ENCODE measurements at places on chromosomes 13 and 19.
A peak's percentile ranks its signal among the peaks of the same experiment; 100 is the strongest.

- DNase-seq, result peak; percentile 79
These were observed 911 bp downstream of the ENOX1 start for GRCh38 chr13:43785650-43786471.

DNA sequence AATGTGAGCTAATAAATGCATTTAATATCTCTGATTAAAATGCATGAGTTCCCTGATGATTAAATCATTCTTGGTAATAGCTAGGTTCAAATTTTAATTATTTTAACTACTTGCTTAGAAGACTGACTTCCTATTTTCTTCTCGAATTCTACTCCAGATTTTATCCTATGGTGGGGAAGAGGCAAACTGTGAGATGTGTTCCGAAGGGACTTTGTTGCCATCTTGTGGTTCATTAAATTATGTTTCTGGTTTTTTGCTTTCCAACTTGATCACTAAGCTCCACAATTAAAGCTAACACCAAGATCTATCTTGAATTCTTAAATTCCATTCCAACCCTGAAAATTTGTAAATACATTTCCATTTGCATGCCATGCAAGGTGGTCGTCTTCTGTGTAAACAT lies 538.4 kb upstream of the PCDH20 start:
- DNase-seq, result peak; percentile 0

- no peak for DNase-seq
These were observed 24.0 kb upstream of the ZNF850 start for GRCh38 chr19:36796714-36796992.

- no peak for DNase-seq
These were observed 38.4 kb upstream of the CSNK1A1L start for GRCh38 chr13:37143911-37144310.

DNA sequence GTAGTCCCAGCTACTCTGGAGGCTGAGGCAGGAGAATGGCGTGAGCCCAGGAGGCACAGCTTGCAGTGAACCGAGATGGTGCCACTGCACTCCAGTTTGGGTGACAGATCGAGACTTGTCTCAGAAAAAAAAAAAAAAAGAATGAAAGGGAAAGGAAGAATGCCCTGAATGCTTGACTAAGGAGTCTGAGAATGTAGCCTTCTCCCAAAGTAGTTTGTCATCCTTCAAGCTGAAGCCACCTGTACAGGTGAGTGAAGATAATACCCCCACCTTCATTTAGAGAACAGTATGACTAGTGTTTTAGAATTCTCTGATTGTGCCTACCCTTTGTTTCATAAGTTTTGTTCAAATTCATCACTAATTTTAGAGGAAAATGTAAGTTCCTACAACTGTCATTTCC lies 5.9 kb downstream of the RCBTB1 start:
- DNase-seq, result no peak

DNA sequence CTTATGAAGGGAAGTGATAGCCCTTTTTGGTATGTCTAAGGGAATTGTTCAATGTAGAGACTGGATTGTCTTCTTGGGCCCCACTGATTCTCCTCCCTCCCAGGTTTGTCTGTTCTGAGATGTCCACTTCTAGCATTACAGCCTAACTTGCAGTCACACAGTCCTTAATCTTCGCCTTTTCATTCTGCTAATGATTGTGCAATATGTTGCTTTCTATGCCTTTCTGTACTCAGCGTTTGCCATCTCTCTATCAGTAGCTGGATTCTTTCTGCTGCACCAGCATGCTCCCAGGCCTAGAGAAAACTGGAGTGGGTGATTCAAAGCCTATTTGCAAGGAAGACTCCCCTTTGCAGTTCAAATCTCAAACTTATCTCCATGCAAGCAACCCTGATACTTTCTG lies 307.5 kb upstream of the DACH1 start:
- DNase-seq, result no peak

GRCh38 chr13:75226733-75227435 lies 255.1 kb downstream of the TBC1D4 start:
- DNase-seq, result peak; percentile 88

GRCh38 chr19:50972795-50973376 lies 3.5 kb upstream of the KLK6 start:
- DNase-seq, result no peak

- no peak for DNase-seq
These were observed 24.0 kb upstream of the ACP7 start for GRCh38 chr19:39060171-39060570.

DNA sequence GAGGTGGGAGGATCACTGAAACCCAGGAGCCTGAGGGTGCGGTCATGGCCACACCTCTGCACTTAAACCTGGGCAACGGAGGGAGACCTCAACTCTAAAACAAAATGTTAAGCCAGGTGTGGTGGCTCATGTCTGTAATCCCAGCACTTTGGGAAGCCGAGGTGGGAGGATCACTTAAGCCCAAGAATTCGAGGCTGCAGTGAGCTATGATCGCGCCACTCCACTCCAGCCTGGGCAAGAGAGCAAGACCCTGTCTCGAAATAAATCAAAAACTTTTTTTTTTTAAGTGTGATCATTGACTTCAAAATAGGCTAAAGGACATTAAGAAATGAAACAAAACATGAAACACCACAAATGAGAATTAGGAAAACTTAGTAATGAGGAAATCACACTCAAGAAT lies 16.3 kb upstream of the ADPRHL1 start:
- no peak for DNase-seq

- DNase-seq, result no peak
These were observed 95.2 kb downstream of the USP12 start for GRCh38 chr13:27076421-27076820.

DNA sequence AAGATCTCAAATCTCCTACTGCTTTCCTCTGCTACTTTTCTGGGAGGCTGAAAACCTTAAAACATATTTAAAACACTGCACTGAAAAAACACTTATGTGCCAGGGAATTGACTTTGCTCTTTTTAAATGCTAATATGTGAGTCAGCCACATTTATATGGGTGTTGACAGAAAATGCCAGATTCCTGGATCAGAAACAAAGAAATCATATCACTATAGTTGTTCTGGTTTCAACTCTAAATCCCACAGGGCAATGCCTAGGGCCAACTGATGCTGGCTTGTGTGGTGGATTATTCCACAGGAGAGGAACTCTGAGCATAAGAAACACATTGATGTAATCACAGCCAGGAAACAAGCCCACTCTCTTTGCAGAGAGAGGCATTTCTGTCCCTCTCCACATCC lies 1439.0 kb upstream of the SPRY2 start:
- DNase-seq, result no peak

- no peak for DNase-seq
These were observed 195.2 kb downstream of the TEX29 start for GRCh38 chr13:111515635-111516034.

GRCh38 chr13:19817510-19818158 lies 34.9 kb upstream of the PSPC1 start:
- DNase-seq, result no peak

GRCh38 chr13:75285310-75285709 lies 196.7 kb downstream of the TBC1D4 start:
- no peak for DNase-seq

DNA sequence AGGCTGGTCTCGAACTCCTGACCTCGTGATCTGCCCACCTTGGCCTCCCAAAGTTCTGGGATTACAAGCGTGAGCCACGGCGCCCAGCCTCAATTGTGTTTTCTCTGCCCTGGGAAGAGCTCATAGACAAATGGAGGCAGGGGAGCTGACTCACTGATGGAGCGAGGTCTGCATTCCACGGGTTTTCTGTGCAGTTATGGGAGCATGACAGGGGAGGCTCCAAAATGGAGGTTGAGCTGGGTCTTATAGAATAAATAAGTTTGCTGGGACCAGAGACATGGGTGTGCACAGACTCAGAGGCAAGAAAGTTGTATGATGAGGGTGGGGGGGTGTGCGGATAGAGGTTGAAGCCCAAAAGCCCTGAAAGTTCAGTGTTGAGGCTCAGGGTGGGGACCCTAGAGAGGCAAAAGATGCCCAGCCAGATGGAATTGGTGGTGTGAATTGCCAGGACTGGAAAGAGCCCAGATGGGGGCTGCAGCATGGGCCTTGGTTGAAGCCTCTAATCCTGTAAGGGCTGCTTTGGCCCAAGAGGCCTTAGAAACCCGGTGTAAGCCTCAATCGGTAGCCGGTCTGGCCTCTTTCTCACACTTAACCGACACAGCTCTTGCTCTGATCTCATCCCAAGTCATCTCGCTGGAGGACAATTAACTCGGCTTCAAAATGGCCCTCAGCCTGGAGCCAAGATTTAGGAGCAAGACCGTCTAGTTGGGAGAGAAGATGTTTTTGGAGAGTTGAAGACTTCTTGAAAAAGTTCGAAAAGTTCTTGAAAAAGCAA lies 1.9 kb downstream of the TPM4 start:
- peak; percentile 58 for DNase-seq

- DNase-seq, result no peak
These were observed 88.2 kb downstream of the STK24 start for GRCh38 chr13:98488736-98489135.

DNA sequence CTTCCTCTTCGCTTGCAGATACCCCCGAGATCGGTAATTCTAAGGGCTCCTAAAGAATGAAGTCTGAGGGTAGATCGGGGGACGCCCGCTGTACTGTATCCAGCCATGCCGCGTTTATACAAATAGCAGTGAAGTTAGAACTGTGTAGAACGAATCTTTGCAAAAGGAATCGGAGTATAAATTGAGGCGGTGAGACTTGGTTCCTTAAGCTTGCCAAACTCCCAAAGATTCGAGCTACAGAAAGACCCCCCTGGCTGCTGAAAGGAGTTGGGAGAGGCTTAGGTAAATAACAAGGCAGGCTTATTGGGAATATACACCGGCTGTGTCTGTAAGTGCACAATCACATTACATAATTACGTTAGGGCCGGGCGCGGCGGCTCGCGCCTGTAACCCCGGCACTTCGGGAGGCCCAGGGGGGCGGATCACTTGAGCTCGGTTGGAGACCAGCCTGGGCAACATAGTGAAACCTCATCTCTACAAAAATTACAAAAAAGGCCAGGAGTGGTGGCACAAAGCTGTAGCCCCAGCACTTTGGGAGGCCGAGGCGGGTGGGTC lies 12.2 kb downstream of the TMEM160 start:
- DNase-seq, result peak; percentile 43

DNA sequence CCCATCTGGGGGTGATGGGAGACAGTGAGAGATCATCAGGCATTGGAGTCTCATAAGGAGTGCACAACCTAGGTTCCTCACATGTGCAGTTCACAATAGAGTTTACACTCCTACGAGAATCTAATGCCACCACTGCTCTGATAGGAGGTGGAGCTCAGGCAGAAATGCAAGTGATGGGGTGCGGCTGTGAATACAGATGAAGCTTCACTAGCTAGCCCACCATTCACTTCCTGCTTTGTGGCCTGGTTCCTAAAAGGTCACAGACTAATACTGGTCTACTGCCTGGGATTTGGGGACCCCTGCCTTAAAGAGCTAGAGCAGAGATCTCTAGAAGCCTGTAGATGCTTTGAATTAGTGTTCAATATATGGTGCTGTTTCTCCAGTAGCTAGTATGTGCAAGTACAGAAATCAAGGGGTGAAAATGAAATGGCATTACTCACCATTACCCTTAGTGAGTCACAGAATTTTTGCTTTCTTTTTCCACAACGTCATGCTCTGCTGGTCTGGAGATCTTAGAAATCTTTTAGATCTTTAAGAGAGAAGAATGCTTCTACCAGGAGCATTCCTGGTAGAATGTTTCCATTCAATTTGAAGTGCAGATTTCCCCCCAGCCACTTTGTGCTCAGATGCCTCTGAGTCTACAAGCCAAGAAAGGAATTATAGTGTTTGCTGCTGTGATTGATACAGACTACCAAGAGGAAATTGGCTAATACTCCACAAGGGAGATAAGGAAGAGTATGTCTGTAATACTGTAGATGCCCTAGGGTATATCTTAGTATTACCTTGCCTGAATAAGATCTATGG lies 2301.2 kb downstream of the PCDH9 start:
- DNase-seq, result peak; percentile 32

Measured in RPMI7951 (cell line).